ENCODE measurements at places on chromosomes 5 and 9.

DNA sequence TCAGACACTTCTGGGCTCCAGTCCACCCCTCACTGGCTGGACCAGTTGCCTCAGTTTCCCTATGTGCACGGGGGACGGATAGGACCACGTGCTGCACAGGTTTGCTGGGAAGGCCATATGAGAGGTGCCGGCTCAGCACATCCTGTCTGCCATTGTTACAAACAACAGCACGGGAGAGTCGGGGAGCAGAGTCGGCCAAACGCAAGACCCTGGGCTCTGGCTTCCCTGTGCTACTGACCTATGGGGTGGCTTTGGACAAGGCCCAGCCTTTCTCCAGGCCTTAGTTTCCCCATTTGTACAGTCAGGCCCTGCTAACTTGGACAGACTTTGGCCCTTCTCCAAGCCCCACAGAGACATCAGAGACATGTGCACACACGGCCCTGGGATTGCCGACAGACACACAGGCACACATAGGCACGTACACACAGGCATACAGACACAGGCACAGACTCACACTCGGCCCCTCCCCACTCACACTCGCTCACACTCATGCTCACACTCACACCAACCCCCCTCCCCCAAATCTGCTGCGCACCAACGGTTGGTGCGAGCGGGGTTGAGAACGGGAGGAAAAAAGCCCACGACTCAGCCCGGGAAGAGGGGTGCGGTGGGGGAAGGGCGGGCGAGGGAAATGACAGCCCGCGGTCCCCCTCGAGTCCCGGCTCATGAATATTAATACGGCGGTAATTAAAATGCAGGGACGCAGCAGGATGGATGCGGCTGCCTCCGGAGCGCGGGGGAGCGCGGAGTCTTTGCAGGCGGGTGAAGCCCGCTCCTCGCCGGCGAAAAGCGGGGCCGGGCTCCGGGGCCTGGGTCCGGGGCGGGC lies 133.0 kb downstream of the C9orf50 start:
- no peak for DNase-seq

- peak; percentile 18 for DNase-seq
These were observed 290.5 kb downstream of the SLF1 start for GRCh38 chr5:94908889-94909480.

GRCh38 chr5:118519466-118519865 lies 468.9 kb downstream of the DTWD2 start:
- DNase-seq = no peak

GRCh38 chr9:1335174-1335573 lies 285.0 kb downstream of the DMRT2 start:
- DNase-seq = no peak

- no peak for DNase-seq
These were observed 7.4 kb upstream of the SLC2A8 start for GRCh38 chr9:127389381-127390247.

GRCh38 chr5:61423487-61424145 lies 91.6 kb downstream of the ZSWIM6 start:
- no peak for DNase-seq

- DNase-seq = no peak
These were observed 65.5 kb upstream of the SYNPO start for GRCh38 chr5:150574818-150575547.

DNA sequence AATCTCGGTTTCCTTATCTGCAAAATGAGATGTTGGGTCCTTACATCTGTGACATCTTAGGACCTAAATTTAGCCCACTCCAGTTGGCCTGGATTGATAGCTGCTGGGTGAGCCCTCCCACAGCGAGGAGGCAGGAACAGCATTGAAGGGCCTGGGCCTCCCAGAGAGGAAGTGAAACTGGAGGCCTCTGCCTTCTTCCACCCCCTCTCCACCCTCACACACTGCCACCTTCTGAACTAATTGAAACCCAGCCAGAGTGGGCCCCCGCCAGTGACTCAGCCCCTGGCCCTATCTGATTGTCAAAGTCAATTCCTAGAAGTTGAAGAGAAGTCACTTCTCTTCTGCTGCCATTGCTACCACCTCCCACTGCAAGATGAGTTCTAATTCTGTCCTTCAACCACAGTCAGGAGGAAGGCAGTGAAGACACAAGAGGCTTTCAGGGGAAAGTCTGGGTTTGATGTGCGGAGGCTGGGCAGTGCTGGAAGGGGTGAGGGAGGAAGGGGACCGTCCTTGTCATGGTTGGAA lies 55.2 kb upstream of the NEK6 start:
- no peak for DNase-seq

DNA sequence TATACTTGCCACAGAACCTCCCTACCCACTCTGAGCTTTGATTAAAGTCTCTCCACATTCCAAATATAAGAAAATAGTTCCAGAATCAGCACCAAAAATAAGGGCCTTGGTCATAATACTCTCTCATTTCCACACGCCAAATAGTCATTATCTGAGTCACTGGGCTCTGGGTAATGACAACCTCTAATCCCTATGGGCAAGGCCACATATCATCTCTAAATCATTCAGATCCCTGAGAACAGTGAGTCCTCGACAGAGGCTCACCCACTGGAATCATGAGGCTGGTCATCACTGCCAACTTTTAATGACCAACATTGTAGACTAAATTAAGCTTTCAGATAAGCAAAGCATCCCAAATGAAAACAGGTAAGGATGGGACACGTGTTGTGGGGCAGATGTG lies 28.1 kb downstream of the FAM114A2 start:
- DNase-seq = no peak

DNA sequence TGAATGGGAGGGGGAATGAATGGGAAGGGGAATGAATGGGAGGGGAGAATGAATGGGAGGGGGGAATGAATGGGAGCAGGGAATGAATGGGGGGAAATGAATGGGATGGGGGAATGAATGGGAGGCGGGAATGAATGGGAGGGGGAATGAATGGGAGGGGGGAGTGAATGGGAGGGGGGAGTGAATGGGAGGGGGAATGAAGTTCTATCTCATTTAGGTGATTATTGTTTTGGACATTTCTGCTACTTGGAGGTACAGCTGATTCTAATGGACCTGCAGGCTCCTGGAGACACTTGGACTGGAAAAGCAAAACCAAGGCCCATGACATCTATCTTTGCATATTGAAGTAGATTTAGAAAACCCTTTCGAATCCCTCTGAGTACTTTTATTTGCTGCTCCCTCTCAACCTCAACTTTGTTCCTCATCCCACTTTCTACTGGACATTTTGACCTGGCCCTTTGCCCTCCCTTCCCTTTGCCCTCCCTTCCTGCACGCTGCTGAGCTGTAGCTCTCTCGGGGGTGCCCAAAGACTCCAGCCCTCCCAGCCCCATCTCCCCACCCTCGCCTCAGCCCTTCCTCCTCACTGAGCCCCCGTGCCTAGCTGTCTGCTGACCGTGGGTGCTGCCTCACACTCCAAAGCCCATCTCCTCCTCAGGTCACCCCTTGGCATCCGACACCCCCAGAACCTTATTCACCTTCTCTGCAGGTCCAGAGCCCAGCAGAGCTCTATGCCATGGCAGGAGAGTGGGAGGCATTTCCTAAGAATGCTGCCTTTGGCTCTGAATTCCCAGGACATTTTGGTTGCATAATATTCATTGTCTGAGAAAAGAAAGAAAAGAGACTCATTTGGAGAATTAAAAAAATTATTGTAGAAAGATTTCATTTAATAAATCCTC lies 19.9 kb upstream of the LPCAT1 start:
- DNase-seq = no peak

DNA sequence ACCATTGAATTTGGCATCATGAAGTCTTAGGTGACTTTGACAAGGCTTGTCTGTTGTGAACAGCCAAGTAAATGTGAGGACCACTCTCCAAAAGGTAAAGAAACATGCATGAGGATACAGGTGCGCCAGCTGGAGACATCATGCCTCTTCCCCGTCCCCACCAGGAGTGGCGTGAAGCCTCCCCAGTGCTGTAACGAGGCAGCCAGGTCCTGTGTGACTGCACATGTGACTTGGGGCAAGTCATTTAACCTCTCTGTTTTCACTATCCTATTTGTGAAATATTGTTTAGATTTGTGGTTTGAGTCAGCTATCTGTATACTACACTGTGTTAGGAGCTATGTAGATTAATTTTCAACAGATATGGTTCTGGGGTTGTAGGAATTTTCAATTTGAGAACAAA lies 65.0 kb downstream of the DOCK8 start:
- no peak for DNase-seq

GRCh38 chr9:90801973-90802322 lies 329 bp downstream of the SYK start:
- peak; percentile 23 for DNase-seq

GRCh38 chr5:129438322-129438721 lies 21.8 kb upstream of the ADAMTS19 start:
- no peak for DNase-seq

DNA sequence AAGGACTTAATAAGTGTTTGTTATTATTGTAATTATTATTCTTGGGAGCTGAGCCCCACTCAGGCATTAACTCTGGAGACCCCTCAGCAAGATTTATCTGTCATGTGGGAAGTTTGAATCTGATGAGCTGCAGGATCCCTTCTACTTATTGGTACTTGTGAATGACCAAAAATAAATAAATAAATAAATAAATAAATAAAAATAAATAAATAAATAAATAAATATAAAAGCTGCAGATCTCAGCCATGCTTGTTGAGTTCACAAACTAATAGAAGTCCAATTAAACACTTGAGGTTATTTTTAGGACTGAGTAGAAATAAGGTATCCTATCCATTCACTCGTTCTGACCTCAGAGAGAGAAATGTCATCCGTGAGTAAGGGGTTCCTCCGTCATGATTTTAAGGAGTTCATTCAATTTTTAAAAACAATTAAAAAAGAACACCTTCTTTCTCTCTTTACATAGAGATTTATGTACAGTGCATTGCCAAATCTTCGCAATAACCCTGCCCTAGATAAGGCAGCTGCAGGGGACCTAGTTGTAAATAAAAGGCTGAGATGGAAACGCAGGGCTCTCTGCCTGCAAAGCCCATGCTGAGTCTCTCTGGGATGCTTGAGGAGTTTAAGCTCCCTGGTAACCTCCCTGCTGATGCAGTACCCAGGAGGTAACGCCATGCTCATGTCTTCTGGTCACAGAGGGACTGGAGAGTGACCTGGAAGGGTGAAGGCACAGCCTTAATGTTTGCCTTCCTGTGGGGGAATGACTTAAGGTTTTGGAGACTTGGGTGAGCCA lies 1.2 kb downstream of the EFCAB9 start:
- DNase-seq = no peak

- no peak for DNase-seq
These were observed 58.1 kb upstream of the ABCA1 start for GRCh38 chr9:104986096-104986495.

DNA sequence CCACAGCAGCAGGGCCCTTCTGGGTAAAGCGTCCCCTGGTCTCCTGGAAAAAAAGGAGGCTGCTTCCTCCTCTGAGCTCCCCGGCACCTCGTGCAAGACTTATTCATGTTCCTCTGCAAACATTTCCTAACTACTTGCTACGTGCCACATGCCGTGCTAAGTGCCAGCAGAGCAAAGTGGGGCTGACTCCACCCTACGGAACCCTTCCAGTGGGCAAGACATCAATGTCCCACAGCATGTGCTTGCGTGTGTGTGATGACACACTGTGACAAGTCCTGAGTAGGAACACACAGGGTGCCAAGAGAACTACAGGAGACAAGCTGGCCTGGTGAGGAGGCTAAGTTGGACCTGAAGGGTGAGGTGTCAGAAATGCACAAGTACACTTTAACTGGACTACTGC lies 57.4 kb downstream of the SEMA4D start:
- DNase-seq = no peak

- no peak for DNase-seq
These were observed 100.6 kb downstream of the ICE1 start for GRCh38 chr5:5523066-5523505.

DNA sequence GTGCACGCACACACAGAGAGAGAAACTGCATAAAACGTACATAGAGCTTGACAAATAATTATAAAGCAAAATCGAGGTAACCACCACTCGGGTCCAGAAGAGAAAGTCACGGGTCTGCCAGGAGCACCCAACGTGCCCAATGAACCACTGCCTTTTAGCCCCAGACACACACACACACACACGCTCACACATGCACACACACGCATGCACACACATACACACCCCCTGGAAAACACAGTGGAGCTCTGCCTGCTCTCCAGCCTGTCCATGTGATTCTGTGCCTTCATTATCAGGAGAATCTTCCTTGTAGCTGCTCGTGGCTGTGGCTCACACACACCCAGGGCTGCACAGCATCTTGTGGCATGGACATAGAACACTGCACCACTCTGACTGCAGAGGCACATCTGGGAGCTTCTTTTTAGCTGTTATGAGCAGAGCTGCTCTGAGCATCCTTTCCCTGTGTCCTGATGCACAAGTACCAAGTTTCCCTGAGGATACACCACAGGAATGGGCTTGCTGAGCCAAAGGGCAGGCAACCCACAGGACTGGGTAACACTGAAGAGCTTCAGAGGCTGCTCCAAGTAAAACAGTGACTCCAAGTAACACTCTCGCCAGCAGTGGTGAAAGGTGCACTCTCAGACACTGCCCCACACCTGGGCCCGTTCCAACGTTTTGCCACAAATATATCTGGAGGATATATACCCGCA lies 58.9 kb downstream of the CAMSAP1 start:
- no peak for DNase-seq

DNA sequence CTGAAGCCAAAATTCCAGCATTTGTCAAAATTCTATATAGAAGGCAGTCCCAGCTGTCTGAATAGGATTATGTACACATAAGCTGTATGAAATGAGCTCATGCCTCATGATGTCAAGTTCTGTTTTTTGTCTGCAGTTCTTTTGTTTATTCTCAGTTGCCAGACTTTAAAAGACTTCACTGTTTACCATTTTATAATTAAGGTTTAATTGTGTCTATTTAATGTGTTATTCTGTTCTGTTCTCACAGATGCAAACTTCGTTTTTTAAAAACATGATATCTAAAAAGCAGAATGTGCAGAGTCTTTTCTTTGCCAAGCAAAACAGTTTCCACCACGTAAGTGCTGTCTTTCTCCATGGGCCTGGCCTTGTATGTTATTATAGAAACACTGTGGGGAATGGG lies 31.1 kb downstream of the ERAP1 start:
- DNase-seq = no peak

DNA sequence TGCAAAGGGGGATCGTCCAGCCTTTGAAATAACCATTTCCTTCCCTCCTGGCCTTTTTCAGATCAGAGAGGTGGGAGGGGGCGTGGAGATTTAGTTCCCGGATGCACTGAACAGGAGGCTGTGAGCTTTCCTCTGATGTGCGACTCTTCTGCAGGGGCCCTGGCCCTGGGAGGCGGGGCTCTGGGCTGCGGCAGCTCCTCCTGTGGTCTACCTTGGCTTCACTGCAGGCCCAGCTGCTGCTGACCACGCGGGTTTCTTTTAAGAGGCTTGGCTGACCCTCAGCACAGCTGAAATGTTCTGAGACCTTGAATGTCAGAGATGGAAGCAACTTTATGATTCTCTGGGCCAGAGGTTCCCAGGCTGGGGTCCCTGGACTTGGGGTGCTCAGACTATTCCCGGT lies 27.0 kb upstream of the COL15A1 start:
- DNase-seq = peak; percentile 71
